ENCODE measurements at places on chromosomes 4 and X.

DNA sequence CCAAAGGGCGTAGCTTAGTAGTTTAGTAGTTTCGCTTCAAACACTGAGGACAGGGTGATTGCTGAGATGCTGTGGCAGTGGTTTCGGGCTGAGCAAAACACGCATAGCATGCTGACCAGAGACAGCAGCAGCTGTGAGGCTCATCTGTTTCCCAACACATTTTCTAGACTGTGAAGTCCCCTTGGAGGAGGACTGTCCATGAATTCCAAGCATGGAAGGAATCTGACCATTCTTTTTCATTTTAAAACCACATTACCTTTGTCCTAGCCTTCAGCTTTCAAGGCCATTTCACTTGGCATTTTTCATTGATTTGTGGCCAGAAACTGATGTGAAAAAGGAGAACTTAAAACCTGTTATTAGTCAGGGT, 240.9 kb downstream of the PALLD start:
- DNase-seq, result no peak

DNA sequence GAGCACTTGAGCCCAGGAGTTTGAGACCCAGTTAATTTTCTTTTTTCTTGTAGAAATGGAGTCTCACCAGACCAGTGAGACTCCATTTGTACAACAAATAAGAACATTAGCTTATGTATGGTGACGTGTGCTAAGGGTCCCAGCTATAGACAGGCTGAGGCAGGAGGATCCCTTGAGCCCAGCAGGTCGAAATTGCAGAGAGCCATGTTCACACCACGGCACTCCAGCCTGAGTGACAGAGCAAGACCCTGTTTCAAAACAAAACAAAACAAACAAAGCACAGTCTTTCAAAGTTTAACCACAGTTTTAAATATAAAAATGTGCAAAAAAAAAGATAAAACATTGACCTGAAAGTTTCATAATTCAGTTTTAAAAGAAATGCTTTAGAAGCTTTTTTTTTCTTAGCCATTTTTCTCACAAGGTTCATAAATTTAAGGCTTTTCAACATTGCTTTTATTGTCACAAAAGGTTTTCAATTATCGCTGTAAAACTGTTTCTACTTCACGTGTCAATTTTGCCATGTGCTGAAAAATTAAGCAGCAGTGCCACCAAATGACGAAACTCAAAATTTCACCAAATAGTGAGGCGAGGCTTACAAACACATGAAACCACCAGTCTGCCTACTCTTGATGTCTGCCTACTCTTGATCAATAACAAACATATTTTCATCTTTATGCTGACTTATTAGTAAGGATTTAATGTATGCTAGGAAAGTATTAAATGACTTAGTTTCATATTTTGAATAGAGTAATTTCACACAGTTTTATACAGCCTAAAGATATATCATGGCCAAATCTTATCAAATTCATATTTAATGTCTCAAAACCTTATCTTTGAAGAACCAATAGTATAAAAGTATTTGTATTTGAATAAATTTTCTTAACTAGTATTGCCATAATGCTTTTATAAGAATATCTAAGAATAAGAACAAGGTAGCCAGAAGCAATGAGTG, 126.3 kb downstream of the NEK1 start:
- no peak for DNase-seq

GRCh38 chr4:10180927-10181744, 64.5 kb upstream of the WDR1 start:
- no peak for DNase-seq

- DNase-seq, result no peak
These were observed 465.1 kb upstream of the GALNTL6 start for GRCh38 chr4:171348090-171348489.

- peak; percentile 86 for DNase-seq
These were observed 4.8 kb downstream of the SH3BP2 start for GRCh38 chr4:2797545-2798305.

DNA sequence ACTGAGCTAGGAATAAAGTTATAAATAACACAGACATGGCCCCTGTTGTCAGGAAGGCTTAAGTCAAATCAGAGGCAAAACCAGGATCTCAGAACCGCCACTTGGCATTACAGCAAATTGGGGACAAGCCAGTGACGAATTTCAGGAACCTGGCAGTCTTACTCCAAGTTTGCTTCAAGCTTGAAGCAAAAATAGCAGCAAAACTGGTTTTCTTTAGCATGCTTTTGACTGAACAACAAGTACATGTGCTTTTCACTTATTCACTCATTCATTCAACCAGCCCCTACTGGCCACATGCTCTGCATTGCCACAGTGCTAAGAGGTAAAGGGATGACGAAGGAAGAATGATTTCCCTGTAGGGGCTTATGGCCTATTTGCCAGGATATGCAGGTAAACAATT, 253.9 kb upstream of the PPARGC1A start:
- no peak for DNase-seq

DNA sequence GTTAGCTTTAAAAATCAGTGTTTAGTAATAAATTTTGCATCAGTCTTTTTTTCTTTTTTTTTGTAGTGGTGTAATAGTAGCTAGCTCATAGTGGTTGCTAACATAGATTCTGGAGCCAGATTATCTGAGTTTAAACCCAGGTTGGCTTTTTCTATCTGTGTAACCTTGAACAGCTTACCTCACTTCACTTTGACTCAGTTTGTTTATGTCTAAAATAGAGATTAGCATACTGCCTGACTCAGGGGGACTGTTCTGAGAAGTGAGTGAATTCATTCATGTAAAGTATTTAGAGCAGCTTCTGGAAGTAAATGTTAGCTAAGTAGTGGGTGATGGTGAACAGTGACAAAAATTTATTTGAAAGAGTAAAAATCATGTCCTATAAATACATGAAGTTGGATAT, 32.9 kb downstream of the CPEB2 start:
- DNase-seq, result no peak

DNA sequence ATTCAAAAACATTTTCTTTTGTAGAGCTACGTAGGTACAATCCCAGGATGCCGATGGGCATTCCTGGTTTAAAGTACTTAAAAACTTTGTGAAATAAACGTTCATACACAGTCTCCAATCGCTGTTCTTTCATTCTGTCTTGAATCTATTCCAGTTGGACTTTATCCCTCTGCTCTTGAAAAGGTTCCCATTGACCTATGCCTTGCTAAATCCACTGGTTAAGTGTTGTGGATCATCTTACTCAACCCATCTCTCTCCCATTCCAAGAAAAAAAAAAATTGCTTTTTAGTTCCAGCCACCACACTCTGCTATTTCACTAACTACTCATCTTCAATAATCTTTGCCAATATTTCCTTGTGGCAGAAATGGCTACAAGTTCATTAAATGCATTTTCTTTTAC, 542.3 kb upstream of the GRIA3 start:
- DNase-seq, result no peak

GRCh38 chr4:45043911-45044310, 317.6 kb upstream of the GNPDA2 start:
- DNase-seq, result no peak

DNA sequence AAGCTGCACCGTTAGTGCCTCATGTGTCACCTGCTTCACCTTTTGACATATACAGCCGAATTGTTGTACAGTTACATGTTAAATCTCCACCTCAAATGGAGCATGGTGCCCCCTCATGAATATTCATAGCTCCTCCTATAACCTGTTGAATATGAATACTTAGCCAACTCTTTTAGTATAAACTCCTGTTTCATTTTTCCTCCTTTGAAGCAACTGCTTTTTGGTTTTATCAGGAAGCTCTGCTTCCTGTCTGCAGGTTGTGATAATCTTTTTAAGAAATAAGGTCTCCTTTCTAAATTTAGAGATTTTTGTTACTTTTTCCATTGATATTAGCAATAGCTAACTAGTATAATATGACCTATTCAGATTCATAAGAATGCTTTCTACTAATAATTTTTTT, 1429.2 kb upstream of the AGA start:
- DNase-seq, result no peak

DNA sequence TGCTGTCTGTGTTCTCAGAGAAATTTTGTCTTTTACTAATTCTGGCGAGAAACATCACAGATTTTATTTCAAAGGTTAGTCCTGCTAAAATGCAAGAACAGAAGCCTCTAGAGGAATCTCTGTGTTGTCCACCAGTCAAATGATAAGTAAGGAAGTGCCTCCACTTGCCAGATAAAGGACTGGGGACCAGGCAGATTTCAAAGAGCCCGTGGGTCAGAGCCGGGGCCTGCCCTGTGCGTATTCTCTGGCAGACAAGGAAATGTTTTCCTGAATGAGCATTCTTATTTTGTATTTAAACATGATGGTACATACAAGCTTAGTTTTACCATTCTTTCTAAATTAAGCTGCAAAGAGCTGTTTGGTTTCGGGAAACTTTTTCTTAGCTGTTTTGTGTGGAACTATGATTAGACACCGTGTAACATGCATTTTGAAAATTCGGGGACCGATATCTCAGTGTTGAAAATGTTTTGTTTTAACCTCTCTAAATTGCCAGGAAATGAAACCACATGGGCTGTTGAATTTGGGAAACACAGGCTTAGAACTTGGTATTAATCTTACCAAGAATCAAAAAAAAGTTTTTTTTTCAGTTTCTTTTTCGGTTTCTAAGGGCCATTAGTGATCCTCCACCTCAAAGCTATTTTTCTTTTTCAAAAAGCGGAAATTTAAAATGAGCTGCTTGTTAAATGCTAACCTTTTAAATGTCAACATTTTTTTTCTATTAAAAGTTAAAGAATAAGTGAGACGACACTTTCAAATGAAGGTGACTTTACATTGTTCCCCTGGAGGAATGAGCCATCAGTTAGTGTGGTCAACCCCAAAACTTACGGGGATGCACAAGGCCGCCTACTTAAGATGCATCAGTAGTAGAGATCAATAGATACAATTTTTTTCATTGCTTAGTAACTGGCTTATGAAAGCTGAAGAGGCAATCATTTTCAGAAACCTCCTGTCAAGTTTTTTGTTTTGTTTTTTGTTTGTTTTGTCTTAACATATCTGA, 89.6 kb upstream of the MTM1 start:
- DNase-seq, result no peak

DNA sequence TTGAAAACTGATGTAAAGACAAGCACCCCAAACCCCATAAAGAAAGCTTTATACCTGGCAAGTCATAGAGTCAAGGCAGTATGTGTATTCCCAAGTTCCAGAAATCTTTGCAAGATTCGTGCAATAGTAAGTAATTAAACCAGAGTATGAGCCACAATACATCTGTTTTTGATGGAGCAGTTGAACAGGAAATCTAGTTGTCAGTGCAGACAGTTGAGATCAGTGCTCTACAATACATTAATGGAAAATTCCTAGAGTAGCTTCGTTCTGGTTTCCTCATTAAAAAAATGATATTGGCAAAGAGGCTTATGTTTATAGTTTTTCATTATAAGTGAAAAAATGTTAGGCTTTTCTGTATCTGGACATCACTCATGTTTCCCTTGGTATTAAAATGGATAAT, 575.3 kb downstream of the TRIML1 start:
- no peak for DNase-seq

- peak; percentile 92 for DNase-seq
These were observed at the start of gene TMEM131L for GRCh38 chr4:153466081-153466948. Gene TMEM131L (plus strand): TSS chr4:153466360. CDS start chr4:153466398, 38 bp downstream.

DNA sequence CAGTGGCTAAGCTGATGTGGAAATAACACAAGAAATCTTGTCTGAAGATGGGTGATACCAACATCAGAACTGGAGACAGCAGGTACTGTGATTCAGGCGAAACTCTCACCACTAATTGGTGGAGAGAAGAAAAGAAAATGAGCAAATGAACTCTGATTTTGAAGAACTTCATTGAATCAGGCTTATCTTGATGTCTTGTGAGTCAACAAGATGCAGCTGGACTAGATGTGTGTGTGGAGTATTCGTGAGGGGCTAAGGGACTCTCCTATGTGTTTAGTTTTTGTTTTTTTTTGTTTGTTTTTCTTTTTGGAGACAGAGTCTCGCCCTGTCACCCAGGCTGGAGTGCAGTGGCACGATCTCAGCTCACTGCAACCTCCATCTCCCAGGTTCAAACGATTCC, 131.6 kb downstream of the DHRSX start:
- DNase-seq, result no peak

DNA sequence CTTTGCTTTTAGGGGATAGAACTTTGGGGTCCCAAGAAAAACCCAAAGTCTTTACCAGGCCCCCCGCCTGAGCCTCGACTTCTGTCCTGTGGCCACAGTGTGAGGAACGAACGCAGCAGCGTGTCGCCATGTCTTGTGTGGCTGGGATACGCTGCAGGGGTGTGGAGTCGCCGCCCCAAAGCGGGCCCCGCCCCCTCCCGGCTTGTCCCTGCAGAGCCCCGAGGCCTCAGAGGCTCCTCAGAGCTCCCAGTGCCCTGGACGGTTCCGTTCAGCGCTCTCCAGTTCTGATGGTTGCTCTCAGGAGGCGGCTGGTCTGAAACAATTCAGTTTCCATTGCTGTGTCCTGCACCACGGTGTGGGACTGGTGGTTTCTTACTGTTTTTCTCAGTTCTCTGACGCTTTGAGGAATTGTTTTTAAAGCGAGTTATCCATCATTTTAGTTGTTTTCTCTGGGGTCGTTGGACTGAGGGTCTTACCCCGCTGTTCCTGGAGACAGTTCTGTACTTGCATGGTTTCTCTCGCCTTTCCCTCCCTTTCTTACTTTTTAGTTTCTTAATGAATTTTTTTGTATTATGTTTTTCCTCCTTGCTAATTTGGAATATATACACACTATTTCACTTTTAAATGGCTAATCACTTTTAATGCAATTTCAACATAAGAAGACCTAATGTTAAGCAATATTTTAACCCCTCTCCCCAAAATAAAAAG, 1.6 kb upstream of the IDUA start:
- DNase-seq, result peak; percentile 75

GRCh38 chr4:661881-662761, 12.0 kb downstream of the ATP5ME start:
- DNase-seq, result no peak

DNA sequence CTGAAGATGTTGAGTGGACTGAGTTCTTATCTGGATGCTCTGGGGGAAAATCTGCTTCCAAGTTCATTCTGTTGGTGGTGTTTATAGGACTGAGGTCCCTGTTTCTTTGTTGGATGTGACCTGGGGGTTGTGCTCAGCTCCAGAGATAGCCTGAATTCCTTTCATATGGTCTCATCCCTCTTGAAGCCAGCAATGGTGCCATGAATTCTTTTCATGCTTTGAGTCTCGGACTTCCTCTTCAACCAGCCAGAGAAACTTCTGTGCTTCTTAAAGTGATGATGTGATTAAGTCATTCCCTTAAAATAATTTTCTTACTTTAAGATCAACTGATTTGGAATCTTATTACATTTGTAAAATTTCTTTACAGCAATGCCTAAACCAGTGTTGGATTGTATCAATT, 233.8 kb upstream of the UGT8 start:
- DNase-seq, result no peak

DNA sequence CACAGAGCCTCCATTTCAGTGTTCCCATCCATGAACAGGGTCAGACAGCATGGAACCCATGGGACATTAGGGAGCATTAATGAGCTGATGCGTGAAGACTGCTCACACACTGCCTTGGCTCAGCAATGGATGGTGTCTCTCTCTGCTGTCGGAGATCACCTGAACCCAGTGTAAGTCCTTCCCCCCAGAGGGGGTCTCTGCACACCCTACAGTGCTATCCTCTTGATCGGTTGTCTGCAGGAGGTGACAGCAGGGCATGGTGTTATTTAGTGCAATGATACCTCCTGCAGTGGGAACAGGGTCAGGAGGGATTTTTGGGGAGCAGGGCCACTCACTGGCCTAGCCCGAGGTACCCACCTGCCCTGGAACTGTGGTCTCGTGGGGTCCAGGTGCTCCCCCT, 25.6 kb downstream of the APELA start:
- no peak for DNase-seq

Measured in CD4-positive, alpha-beta T cell (primary cell).